ENCODE measurements at places on chromosomes 3 and 15. TPM values are rescaled to one million over a fixed set of nuclear protein-coding genes. Genes with fewer than 3 reads are reported as not detected.

Gene FBXO40
- total RNA-seq: not detected

GRCh38 chr15:67096546-67097294 lies 31.3 kb downstream of the SMAD3 start:
- DNase-seq: no peak

DNA sequence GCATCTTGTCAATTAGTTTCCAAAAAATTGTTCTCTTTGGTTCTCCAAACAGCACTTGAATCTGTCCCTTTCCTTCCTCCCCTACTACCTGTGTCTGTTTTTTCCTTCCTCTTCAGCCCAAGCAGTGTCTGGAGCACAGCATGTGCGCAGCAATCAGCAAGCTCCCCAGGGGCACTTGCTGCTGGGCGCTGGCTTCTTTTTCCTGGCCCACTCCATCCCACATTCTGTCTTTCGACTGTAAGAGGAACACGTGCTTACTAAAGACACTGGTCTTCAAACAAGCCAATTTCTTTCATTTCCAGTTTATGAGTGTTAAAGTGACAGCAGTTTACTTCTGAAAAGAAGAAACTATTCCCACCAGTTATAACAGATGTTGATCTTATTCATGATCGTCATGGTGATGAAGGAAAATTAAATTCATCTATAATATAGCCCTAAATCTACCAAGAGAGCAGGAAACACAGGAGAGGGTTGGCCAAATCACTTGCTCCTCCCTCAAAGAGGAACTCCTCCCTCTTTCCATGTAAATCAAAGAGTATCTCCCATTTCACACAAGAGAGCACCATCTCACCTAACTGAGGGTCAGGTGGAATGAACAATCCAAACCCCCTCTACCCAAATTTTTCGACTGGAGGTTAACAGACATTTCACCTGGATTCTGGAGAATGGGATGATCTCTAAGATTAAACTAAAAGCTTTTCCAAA lies 115.4 kb downstream of the IGF2BP2 start:
- no peak for DNase-seq

- DNase-seq: no peak
Measured at GRCh38 chr3:100802126-100802525, 92.8 kb downstream of the TFG start.

All from kidney (tissue), 22 donors.